Stimulated activated CD4-positive, alpha-beta T cell treated with anti-CD3 and anti-CD28 coated beads, Interleukin-2, amount 100 ng/mL, for 4 hours (primary cell): ENCODE measurements at places on chromosomes 5 and 9.

GRCh38 chr5:115289104-115289503 is 7.3 kb downstream of the CCDC112 start:
- DNase-seq, result no peak

DNA sequence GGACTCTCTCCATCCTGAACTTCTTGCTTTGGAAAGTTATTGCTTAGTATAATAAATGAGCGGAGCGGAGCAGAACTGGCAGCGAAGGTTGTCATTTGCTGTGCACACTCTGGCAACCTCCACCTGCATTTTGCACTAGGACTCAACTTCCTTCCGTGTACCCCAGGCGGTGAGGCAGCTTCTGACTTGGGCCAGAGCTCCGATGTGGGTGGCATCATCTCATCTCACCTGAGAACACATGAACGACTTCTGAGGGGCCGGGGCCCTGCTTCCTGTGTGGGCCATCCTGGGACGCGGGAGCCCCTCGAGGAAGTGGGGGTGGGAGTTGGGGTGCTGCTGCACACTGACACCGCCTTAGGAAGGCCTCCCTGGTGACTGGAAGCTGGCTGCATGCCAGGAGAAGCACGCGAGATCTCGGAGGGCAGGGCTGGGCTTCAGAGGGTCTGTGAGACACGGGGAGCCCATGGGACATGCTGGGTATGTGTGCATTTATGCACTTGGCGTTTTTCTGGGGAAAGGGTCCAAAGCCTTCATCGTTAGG is 56.5 kb upstream of the COL5A1 start:
- no peak for DNase-seq

- no peak for DNase-seq
Observed at GRCh38 chr9:16640649-16641048, 229.8 kb downstream of the BNC2 start.

GRCh38 chr5:33941090-33941489 is 4.9 kb downstream of the RXFP3 start:
- DNase-seq, result no peak

GRCh38 chr9:100104314-100104713 is 5.3 kb downstream of the INVS start:
- no peak for DNase-seq

DNA sequence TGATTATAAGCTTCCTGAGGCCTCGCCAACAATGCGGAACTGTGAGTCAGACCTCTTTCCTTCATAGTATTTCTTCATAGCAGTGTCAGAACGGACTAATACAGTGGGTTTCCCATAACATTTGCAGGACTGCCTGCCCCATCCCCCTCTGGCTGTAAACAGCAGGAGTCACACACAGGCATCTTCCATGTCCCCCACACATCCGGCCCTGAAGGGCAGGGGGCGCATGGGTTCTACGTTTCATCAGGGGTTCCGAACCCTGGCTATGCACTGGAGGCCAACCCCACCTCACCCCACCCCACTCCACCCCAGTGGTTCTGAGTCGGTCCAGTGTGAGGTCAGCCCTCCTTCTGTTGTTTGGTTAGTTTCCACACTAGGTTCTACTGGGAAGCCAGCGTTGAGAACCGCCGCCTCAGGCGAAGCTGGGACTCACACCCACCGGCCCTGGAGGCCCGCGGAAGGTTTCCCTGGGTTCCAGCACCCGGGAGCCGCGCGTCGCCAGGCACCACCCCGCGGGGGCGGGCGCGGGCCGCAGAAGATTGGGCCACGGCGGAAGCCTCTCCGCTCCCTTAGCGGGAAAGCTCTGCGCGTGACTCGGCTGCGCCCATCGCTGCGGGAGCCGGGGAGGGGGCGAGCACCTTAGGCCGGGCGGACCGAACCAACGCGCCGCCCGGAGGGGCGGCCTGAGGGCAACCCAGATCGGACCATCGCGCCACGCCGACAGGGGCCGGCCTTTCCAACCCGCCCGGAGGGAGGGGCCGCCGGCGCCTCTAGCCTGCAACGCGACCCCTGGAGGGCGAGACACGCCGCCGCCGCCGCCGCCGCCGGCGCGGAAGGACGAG is at the start of gene RUSC2:
Gene RUSC2, plus strand, starts transcription at position 799 of the 842 bp plus-strand sequence. CDS start 56,411 bp downstream, outside the sequence.
- DNase-seq, result no peak

- no peak for DNase-seq
Observed at GRCh38 chr5:147340941-147341340, 106.1 kb downstream of the STK32A start.

GRCh38 chr5:57072218-57072892 is 101.5 kb upstream of the GPBP1 start:
- no peak for DNase-seq

GRCh38 chr5:14256756-14257393 is 113.7 kb downstream of the TRIO start:
- DNase-seq, result no peak

DNA sequence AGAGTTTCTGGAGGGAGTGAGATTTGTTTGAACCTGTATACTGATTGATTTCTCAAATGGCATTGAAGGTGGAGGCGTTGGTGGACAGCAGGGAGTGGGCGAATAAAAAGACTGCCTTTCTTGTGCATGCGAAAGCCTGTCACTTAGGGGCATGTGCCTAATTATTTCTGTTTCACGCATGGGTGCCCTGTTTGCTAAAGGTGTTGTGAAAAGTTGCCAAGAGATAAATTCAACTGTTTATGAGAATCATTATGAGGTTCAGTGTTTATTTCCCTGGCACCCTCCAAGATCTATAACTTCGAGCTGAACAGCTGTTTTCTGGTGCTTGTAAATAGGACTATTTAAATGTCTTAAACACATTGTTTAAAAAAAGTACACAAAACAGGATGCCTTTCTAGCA is 67.4 kb upstream of the DMRTA1 start:
- DNase-seq, result no peak

DNA sequence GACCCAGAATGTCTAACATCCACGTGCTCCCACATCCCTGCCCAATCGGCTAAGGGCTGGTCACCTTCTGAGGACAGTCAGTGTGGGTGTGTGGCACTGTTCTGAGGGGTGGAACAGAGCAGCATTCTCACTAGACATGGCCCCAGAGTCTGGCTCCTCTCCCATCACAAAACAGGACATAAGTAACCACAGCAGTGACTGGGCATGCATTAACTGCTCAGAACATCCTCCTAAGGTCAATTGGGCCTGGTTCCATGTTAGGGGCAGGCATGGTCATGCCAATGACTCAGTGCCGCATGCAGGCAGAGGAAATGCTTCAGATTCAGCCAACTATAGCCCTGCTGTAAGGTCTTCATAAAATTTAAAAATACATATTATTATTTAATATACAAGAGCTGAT is 12.9 kb downstream of the MACROH2A1 start:
- no peak for DNase-seq

- no peak for DNase-seq
Observed at GRCh38 chr9:8338767-8339510, 539.4 kb upstream of the DMAC1 start.

DNA sequence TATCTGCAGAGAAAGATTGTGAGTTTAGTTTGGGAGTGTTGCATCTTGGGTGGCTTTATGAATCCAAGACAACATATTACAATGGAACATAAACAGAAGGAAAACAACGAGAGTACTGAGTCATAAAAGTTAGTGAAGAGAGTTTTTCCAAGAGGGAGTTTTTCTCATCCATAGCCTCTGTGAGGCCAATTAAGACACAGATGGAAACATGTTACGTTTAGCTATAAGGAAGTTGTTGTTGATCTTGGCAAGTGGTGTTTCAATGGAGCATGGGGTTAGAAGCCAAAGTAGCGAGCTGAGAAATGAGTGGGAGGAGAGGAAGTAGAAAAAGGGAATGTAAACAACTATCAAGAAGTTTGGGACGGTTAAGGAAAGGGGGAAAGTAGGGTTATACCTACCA is 53.3 kb upstream of the SPATA31D4 start:
- DNase-seq, result no peak

DNA sequence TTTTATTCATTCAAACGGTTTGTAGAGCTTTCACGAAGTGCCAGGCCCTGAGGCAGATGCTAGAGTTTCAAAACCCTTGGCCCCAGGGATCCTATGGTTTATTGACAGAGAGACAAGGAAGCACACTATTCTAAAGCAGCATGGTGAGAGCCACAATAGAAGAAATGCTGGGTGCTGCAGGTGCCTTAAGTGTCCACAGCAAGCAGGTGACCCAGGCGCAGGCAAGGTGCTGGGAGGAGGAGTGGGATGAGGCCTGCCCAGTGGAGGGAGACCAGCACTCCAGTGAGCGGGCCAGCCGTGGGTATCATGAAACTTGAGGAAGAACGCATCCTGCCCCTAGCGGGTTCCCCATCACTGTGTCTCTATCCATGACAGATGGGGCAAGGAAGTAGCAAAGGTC is 71.0 kb downstream of the OSMR start:
- no peak for DNase-seq

GRCh38 chr5:66406761-66407336 is 189.3 kb upstream of the MAST4 start:
- DNase-seq, result no peak

DNA sequence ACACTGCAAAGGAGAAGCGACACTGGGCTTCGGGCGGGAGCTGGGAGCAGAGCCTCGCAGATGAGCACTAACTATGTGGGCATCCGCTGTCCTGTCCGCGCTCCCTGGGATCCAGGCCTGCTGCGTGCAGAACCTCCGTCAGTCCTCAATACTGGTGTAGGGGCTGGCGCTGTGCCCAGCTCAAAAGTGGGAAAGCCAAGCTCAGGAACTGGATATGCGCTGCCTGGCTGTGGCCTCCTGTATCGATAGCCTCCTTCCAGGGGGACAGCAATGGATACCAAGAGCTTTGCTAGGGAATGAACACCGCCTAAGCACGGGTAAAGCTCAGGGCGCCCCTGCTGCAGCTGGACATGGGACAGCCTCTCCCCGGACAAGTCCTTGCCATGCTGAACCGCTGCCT is 270.4 kb downstream of the NSG2 start:
- DNase-seq, result no peak

DNA sequence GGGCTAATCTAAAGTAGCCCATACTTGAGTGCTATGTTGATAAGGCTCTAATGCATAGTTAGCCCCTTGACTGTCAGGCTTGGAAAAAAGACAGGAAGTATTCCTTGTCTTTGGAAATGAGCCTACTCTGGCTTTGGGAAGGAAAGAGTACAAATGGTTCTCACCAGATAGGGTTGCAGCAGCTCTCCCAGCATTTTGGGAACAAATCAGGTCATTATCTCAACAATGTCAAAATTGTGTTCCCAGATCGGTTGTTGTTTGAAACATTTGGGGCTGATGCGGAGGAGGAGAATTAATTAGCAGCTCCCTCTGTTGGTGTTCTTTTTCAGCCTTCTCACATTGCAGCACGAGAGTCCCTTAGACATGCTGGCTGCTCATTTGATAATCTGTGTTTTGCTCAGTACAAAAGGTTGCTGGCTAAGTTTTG is 294.7 kb upstream of the DMRT1 start:
- DNase-seq, result no peak

GRCh38 chr5:119387945-119388618 is 32.3 kb downstream of the TNFAIP8 start:
- DNase-seq, result no peak

- no peak for DNase-seq
Observed at GRCh38 chr9:86575825-86576525, 221.8 kb upstream of the TUT7 start.

GRCh38 chr9:29439961-29440360 is 1866.7 kb upstream of the C9orf72 start:
- DNase-seq, result no peak

DNA sequence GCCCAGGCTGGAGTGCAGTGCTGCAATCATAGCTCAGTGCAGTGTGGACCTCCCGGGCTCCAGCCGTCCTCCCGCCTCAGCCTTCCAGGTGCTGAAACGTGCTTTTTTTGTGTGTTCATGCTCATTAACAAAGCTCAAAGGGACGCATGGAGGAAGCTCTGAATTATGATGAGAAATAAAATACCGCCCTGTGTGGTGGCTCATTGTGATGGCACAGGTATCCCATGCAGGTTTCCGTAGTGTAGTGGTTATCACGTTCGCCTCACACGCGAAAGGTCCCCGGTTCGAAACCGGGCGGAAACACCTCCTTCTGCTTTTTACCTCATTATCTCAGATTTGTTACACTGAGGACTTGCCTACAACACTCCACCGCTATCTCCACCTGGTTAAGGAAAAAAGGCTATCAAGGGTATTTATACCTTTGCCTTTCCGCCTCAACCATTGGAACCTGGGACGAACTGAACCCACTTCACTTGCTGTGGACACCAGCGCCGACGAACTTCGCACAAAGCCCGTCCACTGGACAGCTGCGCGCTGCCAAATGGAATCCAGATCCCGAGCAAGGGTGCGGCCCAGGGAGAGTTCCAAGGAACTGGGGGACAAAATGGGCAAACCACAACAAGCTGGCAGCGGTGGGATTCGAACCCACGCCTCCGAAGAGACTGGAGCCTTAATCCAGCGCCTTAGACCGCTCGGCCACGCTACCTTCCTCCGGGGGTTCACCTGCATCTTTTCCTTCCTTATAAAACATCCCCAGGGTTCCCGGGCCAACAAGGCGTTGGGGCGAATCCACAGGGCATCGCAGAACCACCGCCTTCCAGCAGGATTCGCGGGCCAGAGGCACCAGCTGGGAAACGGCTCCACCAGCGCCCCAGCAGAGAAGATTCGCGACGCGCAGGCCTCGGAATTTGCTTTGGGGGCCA is 26.3 kb downstream of the OR2V2 start:
- no peak for DNase-seq

DNA sequence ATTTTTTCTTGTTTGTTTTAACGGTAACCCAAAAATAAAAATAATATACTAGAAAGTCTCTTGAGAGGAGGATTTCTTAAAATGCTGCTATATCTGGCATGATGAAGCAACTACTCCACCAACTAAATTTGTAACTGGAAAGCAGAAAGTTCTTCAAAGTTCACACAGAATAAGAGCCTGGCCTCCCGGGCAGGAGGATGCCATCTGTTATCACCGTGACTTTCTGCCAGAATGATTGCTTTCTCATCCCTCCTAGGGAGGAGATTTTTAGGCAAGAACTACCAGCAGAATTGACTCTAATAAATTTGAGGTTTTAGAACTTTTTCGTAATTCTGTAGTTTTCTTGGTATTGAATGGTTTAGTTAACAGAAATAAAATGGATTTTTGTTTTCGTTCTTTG is 464.6 kb upstream of the ACTBL2 start:
- DNase-seq, result no peak

DNA sequence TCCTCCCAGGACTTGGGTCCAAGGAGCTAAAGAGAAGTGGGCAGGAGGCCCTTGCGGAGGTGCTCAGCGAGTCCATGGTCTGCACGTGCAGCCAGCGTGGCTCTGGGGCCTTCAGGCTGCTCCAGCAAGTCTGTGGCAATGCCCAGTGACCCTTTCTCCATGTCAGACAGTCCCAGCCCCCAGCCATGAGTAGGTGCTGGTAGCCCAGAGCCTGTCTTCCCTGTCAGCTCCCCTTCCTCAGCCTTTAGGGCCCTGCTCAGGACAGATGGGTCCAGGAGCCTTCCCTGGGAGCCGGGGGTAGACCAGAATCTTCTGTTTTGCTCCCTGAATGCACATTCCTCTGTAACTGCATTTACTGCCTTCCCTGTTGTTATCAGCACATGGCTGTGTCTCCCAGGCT is 147.2 kb upstream of the IRX2 start:
- DNase-seq, result no peak
